Sigmoid colon (tissue), 7 donors: ENCODE measurements at places on chromosomes 3 and 15. TPM values are rescaled to one million over a fixed set of nuclear protein-coding genes. Genes with fewer than 3 reads are reported as not detected.

Gene ADGRG7
- total RNA-seq: not detected

Gene CD96
- total RNA-seq: 2.3 TPM

Gene MORC1
- not detected for total RNA-seq

Gene EPHB3
- total RNA-seq: 2.5 TPM

Gene CCDC71
- total RNA-seq: 15.3 TPM

Gene LEKR1
- not detected for total RNA-seq

Gene IL12A
- 1.5 TPM for total RNA-seq

Gene LRRIQ4
- total RNA-seq: not detected

Gene TMEM89
- total RNA-seq: not detected

Gene ISLR
- 71.4 TPM for total RNA-seq

Gene LSG1
- total RNA-seq: 25.2 TPM

Gene PRSS50
- 1.1 TPM for total RNA-seq

Gene CPB1
- total RNA-seq: not detected

Gene GPR156
- total RNA-seq: 0.95 TPM

Gene COL7A1
- 3.1 TPM for total RNA-seq

Gene BOC
- total RNA-seq: 120 TPM

Gene MESP1
- total RNA-seq: 2.7 TPM

Gene GABRG3
- under 0.01 TPM for total RNA-seq

Gene VGLL3
- total RNA-seq: 29.7 TPM

Gene MYL3
- total RNA-seq: 3.9 TPM

Gene FANCD2OS
- not detected for total RNA-seq

Gene TMOD3
- total RNA-seq: 17.9 TPM

Gene C3orf20
- total RNA-seq: not detected

Gene EPB42
- total RNA-seq: not detected

Gene NR1I2
- total RNA-seq: 0.54 TPM

Gene CGNL1
- 2.9 TPM for total RNA-seq

Gene PDCD6IP
- 113 TPM for total RNA-seq

Gene ARIH2
- total RNA-seq: 103 TPM

Gene CTNNB1
- 495 TPM for total RNA-seq

Gene GJD2
- total RNA-seq: not detected

Gene HIGD2B
- total RNA-seq: not detected

Gene C3orf70
- total RNA-seq: 52.3 TPM

Gene IL20RB
- not detected for total RNA-seq

Gene GOLGA8S
- 0.33 TPM for total RNA-seq

Gene CFAP92
- total RNA-seq: 0.83 TPM

Gene PTX3
- 10.7 TPM for total RNA-seq

Gene SIDT1
- 1.9 TPM for total RNA-seq

Gene LRRC28
- total RNA-seq: 52.3 TPM

Gene FES
- total RNA-seq: 31.6 TPM

Gene RYR3
- total RNA-seq: 9.5 TPM

Gene ZNF80
- total RNA-seq: not detected

Gene TRAK1
- 25.0 TPM for total RNA-seq

Gene ILDR1
- total RNA-seq: not detected

Gene HOMER2
- total RNA-seq: 7.1 TPM

Gene FILIP1L
- 88.1 TPM for total RNA-seq

Gene ZMYND10
- total RNA-seq: 1.2 TPM

Gene ACOX2
- total RNA-seq: 26.0 TPM

Gene SLC28A1
- not detected for total RNA-seq

Gene ITIH4
- 5.6 TPM for total RNA-seq

Gene STRIT1
- not detected for total RNA-seq

Gene P2RY12
- total RNA-seq: 1.7 TPM

Gene EIF4A2
- total RNA-seq: 804 TPM

Gene FBXO40
- not detected for total RNA-seq

Gene TATDN2
- 13.2 TPM for total RNA-seq

Gene CHRNA7
- 3.9 TPM for total RNA-seq

Gene ENTPD3
- 13.9 TPM for total RNA-seq

Gene C3orf52
- 2.2 TPM for total RNA-seq

Gene CFAP100
- total RNA-seq: not detected

Gene SCN11A
- total RNA-seq: 1.5 TPM
